Right forelimb (tissue), 1 donor: ENCODE measurements at places on chromosomes 2 and 18.
A peak's percentile ranks its signal among the peaks of the same experiment; 100 is the strongest.

DNA sequence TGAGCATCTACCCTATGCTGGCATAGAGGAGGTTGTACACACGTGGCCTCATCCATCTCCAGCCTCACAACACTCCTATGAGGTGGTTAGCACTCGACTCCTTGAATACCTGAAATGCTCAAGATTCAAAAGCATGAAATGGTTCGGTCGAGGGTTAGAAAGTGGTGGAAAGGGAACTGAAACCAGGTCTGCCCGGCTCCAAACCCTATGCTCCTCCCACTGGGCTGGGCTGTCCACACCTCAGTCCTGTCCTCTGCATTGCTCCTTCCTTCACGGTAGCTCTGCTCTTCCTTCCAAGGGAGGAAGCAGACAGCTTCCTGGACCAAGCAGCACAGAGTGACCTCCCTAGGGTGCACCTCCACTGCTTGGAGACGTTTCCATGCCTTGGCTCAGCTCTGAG is 565.2 kb upstream of the ID2 start:
- DNase-seq = no peak

DNA sequence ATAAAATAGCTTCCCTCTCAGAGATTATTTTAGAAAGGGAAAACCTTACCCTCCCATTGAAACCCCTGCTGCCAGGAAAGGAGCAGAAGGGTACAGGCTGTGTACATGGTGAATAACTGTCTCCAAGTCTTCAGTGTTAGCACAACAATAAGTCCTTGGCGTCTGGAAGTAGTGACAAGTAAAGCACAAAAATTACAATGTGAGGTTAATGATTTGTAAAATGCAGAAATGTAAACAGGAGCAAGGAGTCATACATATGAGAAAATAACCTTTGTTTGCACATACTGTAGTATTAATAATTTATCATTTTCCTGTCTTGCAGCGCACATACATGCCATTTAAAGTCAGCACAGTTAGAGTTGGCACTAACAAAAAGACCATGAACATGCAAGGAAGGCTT is 40.5 kb downstream of the ABHD3 start:
- DNase-seq = no peak

GRCh38 chr18:31101183-31102024 is 817 bp downstream of the DSC2 start:
- peak; percentile 69 for DNase-seq

DNA sequence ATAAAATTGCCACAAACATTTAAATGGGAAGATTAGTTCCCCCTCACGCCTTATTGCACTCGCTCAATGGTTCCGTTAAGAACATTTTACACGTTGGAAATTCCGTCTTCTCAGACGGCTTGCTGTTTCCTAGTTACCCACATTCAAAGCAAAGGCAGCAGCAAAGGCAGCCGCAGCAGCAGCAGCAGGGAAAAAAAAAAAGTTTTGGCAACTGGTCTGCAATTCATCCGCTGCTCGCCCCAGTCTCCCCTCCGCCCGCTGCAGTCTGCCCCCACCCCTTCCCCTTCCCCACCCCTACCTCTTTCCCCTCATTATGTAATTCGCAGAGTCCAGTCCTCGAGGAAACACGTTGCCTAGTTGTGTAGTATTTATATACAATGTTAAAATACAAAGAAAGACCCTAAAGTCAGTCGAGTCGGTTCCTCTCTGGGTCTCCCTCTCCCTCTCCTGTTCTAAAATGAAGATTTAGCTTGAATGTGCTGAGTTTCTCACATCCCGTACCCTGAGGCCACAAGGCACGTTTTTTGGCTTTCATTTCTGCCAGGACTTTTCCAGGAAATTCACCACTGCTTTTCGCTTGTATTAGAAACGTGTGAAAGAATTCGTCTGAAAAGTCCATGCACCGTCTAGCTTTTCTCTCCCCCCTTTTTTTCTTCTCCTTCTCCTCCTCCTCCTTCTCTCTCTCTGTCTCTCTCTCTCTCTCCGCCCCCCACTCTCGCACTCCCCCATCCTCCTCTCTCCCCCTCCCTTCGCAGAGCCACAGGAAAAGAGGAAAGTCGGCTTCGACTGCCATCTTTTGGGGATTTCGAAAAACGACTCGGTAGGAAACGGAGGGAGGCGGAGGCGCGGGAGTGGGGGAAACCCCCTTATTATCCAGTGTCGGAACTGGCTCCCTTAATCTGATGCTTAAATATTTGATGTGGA is 140.0 kb downstream of the MEIS1 start:
- DNase-seq = peak; percentile 87

DNA sequence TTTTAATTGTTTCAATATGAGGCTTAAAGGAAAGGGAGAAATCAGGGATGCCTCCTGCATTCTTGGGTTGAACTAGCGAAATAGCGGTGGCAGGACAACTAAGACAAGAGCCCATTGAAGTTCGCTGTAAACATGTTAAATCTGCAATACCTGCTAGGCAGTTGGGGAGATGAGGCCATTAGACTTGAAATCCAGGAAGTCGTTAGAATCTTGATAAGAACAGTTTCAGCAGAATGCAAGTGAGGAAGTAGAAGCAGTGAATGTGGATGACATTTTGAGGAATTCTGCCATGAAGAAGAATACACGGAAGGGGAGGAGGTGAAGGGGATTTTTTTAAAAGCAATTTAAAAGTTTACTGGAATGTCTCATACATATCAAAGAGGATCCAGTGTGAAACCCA is 109.7 kb downstream of the LPIN1 start:
- DNase-seq = no peak
